ENCODE measurements at places on chromosomes 16 and 17.

DNA sequence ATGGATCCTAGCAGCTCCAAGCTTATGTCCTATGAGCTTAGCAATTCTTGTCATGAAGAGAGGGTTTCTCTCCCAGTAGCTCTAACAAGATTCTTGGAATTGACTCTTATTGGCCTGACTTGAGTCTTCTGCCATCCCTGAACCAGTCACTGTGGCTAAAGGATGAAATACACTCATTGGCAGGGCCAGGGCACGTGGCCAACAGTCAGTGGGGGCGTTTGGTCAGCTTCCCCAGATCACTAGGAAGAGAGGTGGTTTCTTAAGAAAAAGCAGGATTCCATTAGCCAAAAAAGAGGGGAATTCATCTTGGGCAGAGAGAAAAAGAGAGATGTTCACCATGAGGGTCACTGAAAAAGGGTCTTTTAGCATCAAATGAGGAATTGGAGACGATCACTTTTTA, 363.2 kb downstream of the SNX29 start:
- DNase-seq: no peak

DNA sequence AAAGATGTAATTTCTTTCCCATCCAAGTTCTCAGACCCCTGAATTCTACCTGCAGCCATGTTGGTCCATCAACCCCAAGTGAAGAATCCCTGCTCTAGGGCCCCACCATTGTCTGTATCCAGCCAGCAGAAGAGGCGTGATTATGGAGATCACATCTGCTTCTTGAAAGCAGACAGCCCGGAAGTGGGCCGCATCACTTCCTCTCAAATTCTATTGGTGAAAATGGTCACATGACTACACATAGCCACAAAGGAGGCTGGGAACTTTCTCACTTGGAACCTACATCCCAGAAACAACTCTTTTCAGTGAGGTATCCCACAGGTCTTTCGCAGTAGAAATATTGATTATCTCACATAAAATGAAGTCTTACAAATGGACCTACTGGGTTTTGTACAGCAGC, 40.1 kb downstream of the IL4R start:
- DNase-seq: no peak

DNA sequence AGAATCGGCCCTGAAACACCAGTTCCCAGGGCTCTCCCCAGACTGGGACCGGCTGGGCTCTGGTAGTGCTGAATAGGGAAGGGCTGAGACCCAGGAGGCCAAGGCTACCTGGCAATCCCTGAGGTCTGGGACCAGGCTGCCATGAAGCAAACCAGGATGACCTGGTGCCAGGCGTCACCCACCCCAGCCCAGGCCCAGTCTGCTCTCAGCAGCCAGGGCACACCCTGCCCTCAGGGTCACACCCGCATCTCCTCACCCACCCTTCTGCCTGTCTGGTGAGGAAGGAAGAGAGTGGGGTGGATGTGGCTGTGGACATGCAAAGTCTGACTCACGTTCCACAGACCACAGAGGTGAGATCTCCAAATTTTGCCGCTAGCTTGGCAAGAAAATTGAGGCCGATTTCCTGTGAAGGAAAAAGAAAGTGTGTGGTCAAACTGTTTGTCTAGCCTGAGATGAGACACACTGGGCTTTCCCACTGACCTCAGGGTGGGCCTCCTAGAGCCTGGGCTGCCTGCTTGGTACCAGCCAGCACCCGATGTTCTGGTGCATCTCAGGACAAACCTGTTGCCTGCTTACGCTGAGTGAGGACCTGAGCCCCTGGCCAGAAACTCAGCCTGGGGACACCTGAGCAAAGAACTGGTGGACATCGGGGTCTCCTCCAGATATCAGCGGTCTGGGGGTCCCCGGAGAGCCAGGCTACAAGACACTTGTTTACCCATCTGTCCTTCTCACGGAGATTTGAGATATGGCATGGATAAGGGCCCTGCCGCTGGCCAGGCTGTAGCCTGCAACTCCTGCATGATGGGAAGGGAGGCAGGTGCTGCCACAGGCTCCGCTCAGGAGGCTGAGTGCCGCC, 6.3 kb upstream of the RAB37 start:
- DNase-seq: no peak

- DNase-seq: no peak
Observed at GRCh38 chr17:51857052-51857597, 301.4 kb downstream of the CA10 start.

Data from activated CD8-positive, alpha-beta memory T cell treated with anti-CD3 and anti-CD28 coated beads for 48 hours (primary cell).